ENCODE measurements at places on chromosomes 5 and 9.

DNA sequence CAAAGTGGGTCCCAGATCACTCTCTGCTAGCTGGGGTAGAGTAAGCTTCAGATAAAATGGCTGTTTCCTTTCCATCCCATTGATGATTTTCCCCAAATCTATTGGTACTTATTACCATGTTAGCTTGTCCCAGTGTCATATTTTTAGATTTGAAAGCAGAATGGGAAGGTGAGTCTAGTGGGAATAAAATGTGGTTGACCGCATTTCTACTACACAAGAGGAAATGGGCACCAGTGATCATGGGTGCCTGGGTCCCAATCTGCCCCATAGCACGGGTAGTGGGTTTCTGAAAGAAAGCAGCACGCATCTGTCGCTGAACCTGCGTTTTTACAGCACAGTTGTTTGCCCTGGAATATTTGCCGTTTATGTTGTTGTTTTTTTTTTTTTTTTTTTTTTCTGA lies 20.1 kb downstream of the DAPK1 start:
- no peak for DNase-seq

DNA sequence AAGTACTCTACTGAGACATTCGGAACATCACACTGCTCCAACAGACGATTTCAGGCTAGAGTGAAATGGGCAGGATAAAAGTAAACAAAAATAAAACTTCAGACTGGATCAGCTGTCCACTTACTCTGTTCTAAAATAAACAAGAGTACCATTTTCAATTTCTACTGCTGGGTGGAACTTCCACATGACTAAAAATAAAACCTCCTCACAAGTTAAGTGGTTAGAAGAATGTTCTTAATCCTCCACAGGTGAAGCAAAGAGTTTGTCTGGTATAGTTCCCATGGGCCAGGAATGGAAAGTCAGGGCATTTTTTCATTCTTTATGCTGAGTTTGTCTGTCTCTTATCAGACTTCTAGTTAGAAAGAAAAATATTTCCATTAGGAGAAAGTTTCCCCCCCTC lies 15.7 kb downstream of the NUDT12 start:
- no peak for DNase-seq

- DNase-seq: no peak
Observed at GRCh38 chr9:81384911-81385310, 304.4 kb downstream of the TLE1 start.

GRCh38 chr9:91835632-91836031 lies 114.4 kb downstream of the ROR2 start:
- no peak for DNase-seq

- DNase-seq: peak; percentile 47
Observed at GRCh38 chr5:95900383-95900958, 61.2 kb downstream of the ELL2 start.

- DNase-seq: no peak
Observed at GRCh38 chr5:162289489-162289888, 221.9 kb downstream of the GABRG2 start.

DNA sequence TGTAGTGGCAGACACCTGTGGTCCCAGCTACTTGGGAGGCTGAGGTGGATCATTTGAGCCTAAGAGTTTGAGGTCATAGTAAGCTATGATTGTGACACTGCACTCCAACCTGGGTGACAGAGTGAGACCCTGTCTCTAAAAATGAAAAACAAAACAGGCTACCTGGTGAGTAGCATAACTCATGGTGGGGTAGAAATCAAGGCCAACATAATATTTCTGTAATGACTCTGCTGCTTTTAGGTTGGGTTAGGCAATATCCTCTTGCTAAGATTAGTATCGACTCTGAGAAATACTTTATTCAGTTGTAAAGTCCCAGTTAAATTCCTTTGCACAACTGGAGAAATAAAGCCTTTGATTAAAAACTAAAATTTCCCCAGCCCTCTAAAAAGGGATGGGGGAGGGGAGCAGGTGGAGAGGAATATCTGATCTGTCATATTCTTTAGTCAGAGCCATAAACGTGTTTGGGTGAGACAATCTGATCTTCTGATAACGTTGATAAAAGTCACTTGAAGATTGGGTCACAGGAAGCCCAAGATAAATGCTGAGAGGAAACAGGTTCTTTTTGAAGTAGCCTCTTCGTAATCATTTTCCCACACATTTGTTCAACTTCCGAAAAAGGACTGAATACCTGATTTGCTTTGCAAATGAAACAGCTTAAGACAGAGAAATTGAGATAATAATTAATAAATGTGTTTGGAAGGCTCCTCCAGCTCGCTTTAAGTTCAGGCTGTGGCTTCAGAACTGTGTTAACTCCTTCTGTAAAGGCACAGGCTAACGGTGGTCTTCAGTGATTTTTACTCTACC lies 14.9 kb downstream of the IL4 start:
- DNase-seq: no peak

All from hippocampal formation (tissue), 2 donors.